ENCODE measurements at places on chromosomes 2 and 18. TPM values are rescaled to one million over a fixed set of nuclear protein-coding genes. Genes with fewer than 3 reads are reported as not detected.

DNA sequence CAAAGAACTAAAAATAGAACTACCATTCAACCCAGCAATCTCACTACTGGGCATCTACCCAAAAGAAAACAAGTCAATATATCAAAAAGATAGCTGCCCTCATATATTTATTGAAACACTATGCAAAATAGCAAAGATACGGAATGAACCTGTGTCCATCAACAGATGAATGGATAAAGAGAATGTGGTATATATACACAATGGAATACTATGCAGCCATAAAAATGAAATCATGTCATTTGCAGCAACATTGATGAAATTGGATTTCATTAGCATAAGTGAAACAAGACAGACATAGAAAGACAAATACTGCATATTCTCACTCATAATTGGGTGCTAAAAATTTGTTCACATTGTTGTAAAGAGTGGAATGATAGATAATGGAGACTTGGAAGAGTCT, 16.2 kb upstream of the LDAH start:
- DNase-seq, result no peak

- DNase-seq, result no peak
These were observed 5.8 kb upstream of the NT5DC4 start for GRCh38 chr2:112714836-112715631.

DNA sequence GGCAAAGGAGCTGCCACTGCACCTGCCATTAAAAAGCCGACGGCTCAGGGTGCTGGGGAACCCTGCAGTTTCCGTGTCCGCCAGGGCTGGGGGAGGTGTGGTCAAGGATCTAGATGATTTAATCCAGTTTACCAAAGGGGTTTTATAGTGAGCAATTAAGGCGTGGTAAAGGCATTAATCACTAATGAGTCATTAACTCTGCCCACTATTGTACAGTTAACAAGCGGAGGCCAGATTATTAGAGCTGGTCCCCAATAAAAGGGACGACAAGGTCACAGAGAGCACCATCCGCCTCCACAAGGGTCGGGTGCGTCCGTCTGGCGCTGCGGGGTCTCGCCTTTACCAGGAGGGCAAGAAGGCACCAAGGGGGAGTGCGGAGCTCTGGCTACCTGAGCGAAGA, 9.6 kb downstream of the RAX start:
- no peak for DNase-seq

DNA sequence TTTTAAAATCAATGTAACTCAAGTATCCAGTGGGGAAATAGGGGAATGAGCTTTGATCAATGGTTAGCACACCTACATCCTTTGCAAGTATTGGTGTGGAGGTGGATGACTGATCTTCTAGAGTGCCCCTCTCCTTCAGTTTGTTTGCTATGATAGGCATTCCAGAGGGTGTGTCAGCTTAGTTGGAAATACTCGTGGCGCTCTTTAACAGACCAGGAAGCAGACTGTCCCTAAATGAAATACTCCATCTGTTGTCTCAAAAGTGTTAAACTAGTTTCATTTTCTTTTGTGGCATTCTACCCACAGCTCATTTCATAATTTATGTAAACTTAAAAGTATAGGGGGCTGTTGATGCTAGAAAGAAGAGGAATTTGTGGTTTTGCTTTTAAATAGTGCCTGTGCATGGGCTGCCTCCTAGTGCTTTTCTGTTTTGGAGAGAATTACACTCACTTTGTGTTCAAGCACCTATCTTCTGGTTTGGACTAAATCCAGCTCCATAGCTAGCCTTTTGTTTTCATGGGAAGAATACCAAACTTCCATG, 66.2 kb downstream of the STAT1 start:
- DNase-seq, result peak; percentile 93

POMC gene
- 0.69 TPM for total RNA-seq

Measured in endothelial cell of umbilical vein (primary cell).